ENCODE measurements at places on chromosomes 11 and 22.

- DNase-seq, result no peak
Observed at GRCh38 chr11:1384199-1384970, 5.3 kb upstream of the BRSK2 start.

- no peak for DNase-seq
Observed at GRCh38 chr11:63502252-63502820, 3.5 kb upstream of the LGALS12 start.

DNA sequence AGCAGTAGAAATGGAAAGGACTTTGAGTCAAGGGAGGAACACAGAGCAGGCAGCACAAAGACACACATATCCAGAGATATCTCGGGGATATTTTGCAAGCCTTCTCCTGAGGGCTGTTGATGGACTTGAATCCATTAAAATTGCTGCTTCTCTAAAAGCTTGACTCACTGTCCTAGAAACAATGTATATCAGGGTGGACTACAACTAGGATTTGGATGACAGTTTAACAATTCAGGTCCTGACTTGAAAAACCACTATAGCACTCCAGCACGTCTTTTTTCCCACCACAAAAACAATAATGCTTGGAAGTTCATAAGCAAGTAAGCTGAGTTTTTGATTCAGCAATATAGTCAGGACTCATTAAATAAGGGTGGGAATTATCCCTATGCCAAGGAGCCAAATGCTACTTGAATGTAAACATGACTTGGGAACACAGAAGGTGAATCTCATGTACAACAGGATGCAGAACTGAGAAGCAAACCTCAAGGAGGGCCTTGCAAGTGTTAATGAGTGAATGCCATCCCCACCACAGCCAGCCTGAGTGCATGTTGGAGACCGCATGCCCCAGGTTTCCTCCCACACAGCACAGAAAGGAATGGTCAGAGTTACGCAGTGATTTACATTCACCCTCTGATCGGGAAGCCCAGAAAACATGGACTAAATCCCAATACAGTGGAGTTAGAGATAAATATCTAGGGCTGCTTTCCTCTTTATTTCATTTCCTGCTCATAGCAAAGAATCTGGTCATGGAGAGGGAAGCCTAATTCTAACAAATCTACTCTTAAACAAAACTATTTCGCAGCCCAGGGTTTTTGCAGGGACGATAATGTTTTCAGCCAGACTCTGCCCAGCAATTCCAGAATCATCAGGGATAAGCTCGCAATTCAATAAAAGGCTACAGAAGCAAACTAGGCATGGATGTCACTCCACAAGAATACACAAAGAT, 98.4 kb upstream of the OR9G4 start:
- DNase-seq, result no peak

DNA sequence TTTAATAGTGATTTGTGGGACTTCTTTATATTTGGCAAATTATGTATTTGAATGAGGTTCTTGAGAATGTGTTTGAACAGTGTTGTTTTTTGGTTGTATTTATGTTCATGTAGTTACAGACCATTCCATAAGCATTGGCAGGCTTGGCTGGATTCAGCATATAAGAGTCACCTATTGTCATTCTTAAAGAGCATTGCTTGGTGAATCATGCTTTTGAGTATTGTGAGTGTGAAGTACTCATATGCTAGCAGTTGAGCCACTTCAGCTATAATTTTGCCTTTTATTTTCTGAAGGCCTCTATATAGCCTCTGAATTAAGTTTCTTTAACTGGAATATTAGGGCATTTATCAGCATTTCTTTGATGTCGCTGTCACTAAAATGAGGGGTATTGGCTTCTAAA, 110.0 kb upstream of the GAL start:
- DNase-seq, result no peak

DNA sequence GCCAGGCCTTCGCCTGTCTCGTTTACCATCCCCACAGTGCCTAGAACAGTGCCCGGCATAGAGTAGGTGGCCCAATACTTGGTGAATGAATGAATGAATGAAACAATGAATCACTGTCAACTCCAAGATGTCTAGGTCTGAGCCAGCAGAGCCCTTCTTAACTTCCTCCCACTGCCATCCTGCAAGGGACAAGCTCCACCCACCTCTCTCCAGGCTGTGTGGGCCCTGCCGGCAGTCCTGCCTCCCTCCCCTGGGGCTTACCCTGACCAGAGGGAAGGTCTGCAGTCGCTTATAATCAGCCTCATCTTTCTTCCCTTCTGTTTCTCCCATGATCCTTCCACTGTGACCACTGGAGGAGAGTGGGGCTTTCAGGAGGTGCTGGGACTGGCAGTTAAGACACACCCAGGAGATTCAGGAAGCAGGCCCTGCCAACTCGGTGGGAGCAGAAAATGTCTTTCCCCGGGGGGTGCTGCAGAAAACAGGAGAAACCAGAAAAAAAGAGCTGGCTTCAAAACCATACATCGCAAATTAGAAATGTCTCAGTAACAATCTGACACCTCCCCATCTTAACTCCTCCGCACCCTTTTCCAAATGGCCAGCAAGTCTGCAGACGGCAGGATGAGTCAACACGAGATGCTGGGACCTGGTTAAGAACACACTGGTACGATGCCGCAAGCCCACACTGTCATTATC, 11.4 kb downstream of the DNAL4 start:
- no peak for DNase-seq

- no peak for DNase-seq
Observed at GRCh38 chr11:60870276-60870675, 2.9 kb downstream of the ZP1 start.

GRCh38 chr22:17638182-17638431, 450 bp upstream of the BCL2L13 start:
- DNase-seq, result no peak

- DNase-seq, result no peak
Observed at GRCh38 chr11:2833051-2833715, 52.4 kb downstream of the CDKN1C start.

- no peak for DNase-seq
Observed at GRCh38 chr11:1157645-1158591, at the start of gene MUC5AC. Gene MUC5AC, plus strand, starts transcription at chr11:1157953. Its CDS starts 47 bp downstream, at chr11:1158000.

DNA sequence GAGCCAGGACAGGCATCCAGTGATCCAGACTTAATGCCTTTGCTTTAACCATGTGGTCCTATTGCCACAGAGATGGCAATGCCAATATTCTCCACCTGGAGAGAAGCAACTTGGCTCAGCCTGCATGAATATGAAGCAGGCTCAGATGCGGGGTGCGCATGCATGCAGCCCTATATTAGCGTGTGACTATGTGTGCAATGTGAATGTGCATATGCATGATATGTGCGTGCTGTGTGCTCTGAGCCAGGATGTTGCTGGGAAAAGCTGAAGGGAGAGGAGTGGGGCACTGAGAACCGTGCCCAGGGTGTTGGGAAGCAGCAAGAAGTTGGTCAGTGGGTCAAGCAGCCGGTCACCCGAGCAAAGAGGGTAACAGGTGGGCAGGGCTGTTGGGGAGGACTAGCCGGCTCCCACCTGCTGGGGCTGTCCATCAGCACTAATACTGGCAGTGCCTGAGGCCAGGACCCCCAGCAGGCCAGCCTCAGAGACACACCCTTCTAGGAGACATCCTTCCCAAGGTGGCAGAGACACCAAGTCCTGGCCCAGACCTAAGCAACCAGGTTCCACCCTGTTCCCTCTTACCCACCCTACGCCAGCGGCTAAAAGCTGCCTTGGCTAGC, 24.8 kb upstream of the MYOD1 start:
- no peak for DNase-seq

DNA sequence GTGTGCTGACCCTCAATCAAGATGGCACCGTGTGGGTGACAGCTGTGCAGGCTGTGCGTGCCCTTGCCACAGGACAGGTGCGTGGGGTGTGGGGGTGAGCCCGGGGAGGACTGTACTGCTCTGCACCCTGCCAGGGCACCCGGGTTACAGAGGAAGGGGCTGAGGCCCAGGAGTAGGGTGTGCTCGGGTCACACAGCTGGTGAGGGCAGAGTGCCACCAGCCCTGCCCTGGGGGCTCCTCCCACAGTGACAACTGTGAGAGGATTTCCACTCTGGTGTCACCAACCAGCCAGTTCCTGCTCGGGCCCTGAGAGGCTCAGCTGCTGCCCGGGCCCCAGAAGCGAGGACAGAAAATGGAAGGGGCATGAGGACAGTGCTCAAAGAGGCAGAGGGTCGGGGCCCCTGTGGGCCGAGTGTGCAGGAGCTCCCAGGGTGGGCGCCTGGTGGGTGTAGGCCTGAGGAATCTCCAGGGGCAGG, 20.5 kb downstream of the TRMU start:
- no peak for DNase-seq

DNA sequence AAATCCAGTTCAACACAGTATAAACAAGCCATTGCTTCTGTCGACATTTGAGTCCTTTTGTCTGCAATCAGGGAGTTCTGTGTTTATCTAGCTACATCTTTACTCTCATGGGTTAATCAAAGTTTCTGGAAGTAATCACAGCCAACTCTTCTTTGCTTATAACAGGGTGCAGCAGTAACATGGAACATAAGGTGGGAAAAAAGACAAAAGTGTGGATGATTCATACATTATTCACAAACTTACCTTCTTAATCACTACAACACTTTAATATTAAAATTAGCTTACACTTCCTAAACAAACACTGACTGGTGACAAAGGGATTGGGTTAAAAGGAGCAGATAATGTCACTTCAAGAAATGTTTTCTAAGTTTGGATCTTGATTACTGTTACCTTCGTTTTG, 44.7 kb downstream of the SNX19 start:
- DNase-seq, result no peak

DNA sequence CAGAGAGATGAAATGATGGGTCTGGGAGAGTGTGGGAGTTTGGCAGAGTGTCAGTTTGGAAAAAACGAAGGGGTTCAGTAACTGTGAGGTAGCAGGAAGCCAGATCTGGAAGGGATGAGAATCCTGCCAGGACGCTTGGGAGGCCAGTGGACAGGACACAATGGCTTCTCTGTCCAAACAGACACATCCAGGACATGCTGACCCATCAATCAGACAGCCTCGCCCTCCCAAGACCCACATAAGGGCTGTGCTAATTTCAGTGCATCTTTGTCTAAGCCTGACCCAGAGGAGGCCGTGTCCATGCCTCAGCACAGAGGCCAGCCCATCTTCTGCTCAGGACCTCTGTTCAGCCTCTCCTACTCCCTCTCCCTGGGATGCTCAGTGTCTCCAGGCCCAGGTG, 576.5 kb upstream of the B3GAT1 start:
- no peak for DNase-seq

All from activated CD4-positive, alpha-beta T cell treated with anti-CD3 and anti-CD28 coated beads, Interleukin-10, Interleukin-2, amounts not matched to agents 100 ng/mL and 50 ng/mL, durations not matched to agents 16 hours and 8 hours (primary cell).